ENCODE measurements at places on chromosomes 1 and 21. TPM values are rescaled to one million over a fixed set of nuclear protein-coding genes. Genes with fewer than 3 reads are reported as not detected.

The MNDA gene
- 4.7 TPM for total RNA-seq

The CSF1 gene
- total RNA-seq = 27.9 TPM

The NDUFV3 gene
- total RNA-seq = 41.9 TPM

The PLA2G5 gene
- 3.0 TPM for total RNA-seq

The SLC44A3 gene
- total RNA-seq = 7.5 TPM

The FBXO2 gene
- 126 TPM for total RNA-seq

The RPE65 gene
- 0.70 TPM for total RNA-seq

The SLC45A1 gene
- 27.8 TPM for total RNA-seq

The FCRL6 gene
- not detected for total RNA-seq

DNA sequence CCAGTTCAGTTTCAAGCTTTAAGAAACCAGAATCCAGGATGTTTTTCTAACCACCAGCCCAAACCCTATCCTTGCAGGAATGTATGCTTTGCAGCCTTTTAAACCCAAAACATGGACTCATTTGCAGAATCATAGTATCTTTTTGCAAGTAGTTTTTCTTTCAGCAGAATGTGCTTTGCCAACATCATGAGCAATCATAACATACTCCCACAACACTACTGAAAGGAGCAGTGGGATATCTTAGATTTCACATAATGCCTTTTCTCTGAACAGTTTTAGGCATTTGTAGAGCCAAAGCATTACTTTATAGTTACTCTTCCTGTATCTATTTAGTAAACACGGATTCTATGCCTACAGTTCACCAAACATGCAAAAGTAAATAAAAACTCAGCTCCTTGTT is 10.0 kb upstream of the SH2D2A start:
- DNase-seq = no peak

DNA sequence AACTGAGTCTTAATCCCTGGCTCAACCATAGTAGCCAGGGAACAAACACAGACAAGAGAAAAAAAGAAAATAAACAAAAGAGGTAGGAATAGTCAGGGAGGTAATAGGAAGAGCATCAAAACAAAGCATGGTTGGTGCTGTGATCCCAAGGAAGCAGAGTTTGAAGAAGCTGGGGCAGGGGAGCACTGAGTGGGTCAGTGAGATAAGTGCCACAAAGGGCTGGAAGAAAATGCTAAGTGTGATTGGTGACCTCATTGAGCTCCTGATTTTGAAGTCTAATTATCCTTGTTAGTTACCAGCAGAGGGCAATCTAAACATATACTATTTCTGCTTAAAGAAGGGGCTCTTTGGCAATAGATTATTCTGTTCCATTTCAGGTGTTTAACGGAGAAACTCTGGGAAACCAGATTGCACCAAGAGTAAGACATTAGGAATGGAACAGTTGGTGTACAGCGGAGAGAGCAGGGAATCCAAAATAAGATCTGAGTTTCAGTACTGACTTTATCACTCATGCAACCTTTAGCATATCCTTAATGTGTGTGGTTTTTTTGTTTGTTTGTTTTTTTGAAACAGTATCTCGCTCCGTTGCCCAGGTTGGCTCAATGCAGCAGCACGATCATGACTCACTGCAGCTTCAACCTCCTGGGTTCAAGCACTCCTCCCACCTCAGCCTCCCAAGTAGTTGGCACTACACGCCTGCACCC is 30.7 kb upstream of the KIAA1614 start:
- DNase-seq = no peak

- no peak for DNase-seq
Observed at GRCh38 chr1:18407166-18408045, 73.3 kb upstream of the KLHDC7A start.

DNA sequence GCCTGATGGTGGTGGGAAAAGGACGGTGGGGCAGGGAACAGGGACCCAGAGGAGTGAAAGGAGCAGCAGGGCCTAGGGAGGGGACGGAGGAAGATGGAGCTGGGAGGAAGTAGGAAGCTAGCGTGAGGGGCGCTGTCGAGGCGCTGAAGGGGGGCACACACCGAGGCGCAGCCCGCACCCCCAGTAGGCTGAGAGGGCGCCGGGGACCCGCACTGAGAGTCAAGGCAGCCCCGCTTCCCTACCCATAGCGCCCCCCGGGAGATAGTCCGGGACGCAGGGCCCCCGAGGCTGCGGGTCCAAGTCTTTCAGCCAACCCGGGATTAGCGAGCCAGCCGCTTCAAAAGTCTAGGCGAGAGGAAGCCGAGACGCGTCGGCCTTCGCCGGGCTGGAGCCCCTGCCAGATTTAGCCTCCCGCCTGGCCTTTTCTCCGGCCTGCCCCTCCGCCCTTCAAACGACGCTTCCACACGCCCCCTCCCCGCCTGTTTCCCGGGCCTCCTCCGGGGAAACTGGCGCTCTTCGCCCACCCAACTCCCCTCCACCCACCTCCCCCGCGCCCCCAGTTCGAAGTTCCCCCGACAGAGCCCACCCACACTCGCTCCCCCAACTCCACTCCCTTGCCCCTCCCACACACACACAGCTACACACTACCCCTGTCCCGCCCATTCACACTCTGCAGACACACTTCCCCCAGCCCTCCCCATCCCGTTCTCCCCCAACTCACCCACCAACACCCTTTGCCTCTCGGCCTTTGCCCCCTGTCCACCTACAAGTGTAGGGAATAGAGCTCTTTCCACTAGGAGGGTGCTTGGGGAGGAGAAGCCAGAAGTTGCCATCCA is 7.8 kb upstream of the PROX1 start:
- no peak for DNase-seq

- peak; percentile 40 for DNase-seq
Observed at GRCh38 chr1:226987623-226988333, 47.7 kb downstream of the COQ8A start.

DNA sequence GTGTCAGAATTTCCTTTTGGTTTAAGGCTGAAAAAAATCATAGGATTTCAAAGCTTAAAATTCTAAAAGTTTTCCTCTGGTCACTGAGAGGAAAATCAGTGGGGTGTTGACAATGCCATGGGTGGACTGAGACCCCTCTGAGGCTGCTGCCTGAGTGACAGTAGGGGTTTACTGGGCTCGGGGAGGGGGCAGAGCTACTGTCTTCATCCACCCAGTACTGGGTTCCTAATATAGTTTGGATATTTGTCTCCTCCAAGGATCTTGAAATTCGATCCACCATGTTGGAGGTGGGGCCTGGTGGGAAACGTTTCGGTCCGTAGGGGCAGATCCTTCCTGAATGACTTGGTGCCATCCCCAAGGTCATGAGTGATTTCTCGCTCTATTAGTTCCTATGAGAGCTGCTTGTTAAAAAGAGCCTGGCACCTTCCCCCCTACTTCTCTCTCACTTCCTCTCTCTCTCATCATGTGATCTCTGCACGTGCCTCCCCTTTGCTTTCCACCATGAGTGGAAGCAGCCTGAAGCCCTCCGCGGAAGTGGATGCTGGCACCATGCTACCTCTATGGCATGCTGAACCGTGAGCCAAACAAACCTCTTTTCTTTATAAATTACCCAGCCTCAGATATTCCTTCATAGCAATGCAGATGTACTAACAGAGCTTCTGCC is 72.3 kb downstream of the MAP10 start:
- no peak for DNase-seq

DNA sequence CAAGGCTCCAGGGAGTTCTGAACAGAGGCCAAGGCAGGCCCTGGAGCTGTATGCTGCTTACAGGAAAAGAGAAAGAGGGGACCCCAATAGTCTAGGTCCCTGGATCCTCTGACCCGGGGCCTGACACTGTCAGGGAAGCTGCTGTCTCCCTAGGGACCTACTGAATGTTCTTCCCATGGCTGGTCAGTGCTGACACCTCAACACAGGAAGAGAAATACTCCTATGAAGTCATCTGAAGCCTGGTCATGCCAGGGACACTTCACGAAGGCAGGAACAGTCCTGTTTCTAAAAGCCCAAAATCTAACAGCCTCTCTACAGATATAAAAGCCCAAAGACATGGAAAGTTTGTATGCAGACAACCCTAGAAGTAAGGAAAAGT is 1.7 kb upstream of the LAD1 start:
- no peak for DNase-seq

GRCh38 chr1:16631248-16632043 is 18.1 kb upstream of the NBPF1 start:
- DNase-seq = peak; percentile 67

GRCh38 chr1:113940365-113941244 is 11.5 kb downstream of the HIPK1 start:
- no peak for DNase-seq

DNA sequence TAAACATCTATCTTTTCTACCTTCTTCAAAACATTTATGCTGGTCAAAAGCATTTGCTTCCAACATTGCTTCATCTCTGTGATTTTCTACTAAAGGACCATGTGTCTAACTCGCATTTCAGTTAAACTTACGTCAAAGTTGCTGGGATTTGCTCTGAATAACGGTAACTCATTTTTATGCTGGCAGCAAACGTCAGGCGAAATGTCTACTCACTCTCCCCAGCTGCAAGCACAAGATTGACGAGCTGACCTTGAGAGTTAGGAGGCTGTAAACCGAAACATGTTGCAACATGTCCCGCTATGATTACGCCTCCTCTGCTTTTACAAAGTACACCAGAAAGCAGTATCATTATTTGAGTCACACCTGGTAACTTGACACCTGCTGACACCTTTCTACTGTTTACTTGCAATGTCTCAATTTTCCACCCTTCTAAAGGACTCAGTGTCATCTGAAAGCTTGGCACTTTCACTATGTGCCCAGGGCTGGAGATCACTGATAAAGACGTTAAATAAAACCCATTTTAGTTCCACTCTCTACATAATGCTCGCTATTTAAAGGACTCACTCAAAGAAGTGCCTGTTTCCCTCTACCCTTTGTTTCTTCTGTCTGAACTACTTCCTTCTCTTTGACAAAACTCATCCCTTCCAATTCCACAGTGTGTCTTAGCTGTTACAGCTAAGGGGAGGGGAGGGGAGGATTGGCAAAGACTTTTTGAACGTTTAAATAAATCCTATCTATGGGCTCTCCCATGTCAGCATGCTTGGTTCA is 111.9 kb downstream of the PTPN14 start:
- no peak for DNase-seq

DNA sequence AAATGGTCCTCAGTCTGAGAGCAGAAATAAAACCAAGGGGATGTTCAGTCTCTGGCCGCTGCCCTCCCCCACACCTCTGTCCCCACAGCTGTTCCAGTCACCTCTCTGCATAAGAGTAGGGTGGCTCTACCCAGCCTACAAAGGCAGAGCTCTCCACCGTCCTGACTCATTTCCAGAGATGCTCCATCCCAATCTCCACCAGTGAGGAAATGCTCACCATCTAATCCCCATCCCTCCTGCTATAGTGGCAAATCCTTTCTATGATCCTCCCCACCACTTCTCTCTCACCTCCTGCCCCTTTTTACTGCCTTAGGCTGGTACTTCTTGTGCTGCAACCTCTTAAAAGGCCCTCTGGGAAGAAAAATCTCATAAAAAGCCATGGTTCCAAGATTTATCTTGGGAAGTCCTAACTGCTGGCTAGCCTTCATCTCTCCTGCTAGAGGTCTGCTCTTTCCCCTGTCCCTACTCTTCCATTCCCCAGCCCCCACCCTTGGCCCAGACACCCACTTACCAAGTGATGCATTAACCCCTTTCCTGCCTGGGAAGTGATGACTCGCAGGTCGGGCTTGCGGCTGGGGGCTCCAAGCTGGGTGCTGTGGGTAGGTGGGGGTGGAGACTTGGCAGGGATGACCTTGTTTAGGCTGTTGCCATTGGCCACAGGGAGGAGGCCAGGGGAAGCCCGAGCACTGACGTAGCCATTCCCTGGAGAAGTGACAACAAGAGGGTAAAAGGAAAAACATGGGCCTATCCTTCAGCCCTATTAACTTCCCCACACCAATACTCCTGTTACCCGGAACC is 23.9 kb downstream of the MEF2D start:
- no peak for DNase-seq

- DNase-seq = no peak
Observed at GRCh38 chr1:172380441-172381244, 39.8 kb upstream of the C1orf105 start.

DNA sequence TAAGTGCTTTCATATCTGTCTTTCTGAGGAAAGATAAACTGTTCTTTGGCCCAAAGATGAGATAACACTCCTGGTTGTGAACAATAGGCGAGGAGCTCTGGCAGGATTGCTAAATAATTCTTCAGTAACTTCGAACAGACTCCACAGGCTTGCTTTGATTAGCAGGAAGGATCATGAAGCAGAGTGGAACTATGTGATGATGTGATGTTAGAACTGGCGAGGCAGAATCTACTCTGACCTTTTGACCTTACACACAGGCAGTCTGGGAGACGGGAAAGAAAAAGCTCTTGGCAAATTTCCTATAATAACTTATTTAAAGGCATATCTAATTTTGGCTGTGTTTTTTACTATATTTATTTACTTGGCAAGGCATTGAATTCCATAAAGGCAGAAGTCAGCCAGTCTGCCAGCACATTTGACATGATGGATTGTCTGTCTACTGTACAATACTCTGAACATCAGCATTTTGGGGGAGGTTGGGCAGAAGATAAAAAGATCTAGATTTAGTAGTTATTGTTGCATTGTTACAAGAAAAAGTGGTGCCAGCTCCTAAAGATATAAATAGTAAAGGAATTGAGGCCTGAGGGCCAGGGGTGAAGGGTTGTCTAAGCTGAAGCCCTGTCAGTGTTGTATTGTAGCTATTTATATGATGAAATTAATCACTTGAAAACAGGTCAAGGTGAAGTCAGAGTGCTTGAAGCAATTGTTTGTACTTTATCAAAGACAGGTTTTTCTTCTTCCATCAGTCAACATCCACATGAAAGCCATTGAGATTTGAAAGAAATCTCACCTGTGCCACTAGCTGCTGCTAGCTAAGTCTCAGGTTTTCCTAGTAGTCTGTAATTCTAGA is 708.8 kb downstream of the LTN1 start:
- no peak for DNase-seq

DNA sequence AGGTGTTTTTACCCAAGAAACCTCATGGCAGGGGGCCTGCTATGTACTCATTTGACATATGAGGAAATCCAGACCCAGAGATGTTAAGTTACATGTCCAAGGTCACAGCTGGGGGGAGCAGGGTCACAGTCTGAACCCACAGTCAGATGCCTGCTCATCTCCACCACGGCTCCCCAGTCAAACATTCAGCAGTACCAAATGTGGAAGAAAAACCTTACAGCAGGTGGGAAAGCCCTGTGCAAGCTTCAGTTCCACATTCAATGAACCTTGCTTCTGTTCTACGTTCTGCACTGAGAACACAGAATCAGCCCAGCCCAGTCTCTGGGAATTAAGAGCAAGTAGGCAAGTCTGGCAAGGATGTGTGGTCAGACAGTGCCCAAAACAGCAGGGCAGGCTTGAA is 35.2 kb downstream of the LRP8 start:
- DNase-seq = no peak

DNA sequence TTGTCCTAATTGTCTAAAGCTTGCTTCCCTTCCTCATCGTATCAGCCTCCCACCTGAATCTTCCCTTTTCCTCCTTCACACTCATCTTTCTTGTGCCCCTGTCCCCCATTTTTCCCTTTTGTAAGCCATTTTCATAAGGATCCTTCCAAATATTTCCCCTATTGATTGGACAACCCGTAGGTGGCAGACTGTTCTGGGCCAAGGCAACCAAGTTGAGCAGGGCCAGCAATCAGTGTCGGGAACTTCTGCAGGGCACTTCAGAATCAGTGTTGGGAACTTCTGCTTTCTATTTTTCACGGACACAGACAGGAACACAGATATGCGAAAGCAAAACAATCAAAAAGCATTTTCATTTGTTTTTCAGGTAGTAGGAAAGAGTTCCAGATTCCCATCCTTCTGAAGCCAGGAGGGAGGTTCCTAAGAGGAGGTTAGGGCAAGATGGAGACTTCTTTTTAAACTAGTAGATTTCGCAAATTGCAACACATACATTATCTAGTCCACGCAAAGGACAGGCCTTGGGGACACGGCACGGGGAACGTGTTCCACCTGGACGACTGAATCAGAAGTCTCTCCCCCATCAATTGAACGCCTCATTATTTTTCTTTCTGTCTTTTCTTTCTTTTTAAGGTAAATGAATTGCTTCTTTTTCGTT is 691 bp upstream of the MPZL1 start:
- no peak for DNase-seq

Data from dorsolateral prefrontal cortex (tissue), 122 donors.